ENCODE measurements at places on chromosomes 6 and 20.

GRCh38 chr6:111803371-111803770 lies 69.9 kb downstream of the FYN start:
- DNase-seq, result no peak

GRCh38 chr6:22236626-22237414 lies 60.0 kb downstream of the PRL start:
- DNase-seq, result peak; percentile 89

GRCh38 chr20:45358282-45359068 lies 4.5 kb upstream of the SYS1 start:
- DNase-seq, result no peak

DNA sequence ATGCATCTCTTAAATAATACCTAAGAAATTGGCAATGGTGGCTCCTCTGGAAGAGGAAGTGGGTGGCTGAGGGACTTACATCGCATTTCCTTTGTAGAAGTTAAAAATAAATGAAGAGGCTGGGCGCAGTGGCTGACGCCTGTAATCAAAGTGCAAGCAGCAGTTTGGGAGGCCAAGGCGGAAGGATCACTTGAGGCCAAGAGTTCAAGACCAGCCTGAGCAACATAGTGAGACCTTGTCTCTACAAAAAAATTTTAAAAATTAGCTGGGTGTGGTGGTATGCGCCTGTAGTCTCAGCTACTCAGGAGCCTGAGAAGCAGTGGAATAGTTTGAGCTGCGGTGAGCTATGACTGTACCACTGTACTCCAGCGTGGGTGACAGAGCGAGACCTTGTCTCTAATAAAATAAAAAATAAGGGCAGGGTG lies 12.2 kb upstream of the NCOA3 start:
- DNase-seq, result no peak

DNA sequence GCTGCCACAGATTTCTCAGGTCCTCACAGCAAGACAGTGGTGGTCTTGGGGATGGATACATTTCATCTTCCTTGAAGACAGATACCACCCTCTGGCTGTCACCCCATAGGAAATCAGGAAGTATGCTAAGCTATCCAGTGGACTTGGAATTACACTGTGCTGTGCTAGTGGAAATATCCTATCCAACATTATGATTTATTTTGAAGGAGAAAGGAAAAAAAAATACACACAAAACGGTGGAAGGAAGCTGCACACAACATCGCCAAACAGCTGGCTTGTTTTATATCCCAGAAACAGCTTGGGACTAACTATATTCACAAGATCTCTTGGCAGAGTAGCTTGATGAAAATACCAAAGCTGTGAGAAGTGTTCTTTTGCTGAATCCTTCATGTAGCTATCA lies 257.6 kb downstream of the LAMA2 start:
- no peak for DNase-seq

GRCh38 chr6:43386492-43386891 lies 17.0 kb upstream of the ZNF318 start:
- DNase-seq, result no peak

DNA sequence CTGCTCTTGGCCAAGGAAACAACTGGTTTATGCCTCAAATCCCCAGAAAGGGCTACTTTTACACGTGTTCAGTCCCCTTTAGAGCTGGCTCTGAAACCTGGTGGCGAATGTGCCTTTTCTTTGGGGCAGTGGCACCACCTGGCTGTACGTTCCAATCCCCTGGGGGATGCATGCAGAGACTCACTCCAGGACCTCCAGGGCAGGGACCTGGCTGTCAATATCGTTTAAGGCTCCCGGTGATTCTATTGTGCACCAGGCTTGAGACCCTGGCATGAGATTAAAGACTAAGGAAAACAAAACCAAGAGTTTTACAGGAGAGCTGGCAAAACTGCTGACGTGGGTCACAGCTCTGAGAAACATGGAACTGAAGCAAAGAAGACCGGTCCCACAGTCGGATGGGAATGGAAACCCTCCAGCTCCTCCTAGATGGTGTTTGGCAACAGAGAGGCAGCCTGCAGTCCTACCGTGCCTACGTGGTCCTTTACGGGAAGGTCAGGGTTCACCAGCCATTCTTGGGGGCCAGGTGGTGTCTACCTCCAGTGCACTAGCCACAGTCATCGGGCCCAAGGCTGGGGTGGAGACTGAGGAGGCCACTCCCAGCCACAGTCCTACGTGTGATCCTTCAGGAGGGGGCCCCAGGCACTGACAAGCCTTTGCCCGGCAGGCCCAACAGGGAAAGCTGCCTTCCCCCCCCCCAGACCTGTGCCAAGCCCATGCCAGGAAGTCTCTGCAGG lies 203.3 kb upstream of the CST7 start:
- DNase-seq, result no peak

- DNase-seq, result no peak
These were observed 71.6 kb downstream of the TFAP2A start for GRCh38 chr6:10343320-10343719.

DNA sequence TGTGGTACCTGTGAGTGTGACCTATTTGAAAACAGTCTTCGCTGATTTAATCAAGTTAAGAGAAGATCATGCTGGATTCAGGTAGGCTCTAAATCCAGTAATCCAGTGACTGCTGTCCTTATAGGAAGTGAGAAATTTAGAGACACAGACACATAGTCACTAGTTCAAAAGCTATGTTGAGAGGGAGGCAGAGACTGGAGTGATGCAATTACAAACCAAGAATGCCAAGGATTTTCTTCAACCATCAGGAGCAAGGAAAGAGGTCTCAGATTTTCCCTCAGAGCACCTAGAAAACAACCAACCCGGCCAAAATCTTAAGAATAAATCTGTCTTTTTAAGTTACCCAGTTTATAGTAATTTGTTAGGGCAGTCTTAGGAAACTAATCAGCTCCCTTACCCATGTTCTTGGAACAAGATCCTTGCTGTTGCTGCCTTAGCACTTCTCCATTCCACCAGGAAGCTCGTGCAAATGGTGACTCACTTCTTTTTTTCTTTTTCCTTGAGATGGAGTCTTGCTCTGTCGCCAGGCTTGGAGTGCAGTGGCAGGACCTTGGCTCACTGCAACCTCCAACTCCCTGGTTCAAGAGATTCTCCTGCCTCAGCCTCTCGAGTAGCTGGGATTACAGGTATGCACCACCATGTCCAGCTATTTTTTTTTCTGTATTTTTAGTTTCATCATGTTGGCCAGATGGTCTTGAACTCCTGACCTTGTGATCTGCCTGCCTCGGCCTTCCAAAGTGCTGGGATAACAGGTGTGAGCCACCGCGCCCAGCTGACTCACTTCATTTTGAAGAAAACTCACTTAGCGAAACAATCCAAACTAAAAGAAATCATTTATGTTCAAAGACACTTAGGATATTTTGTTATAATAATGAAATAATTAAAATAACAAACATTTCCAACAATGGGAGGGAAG lies 34.4 kb upstream of the ZNF184 start:
- no peak for DNase-seq

DNA sequence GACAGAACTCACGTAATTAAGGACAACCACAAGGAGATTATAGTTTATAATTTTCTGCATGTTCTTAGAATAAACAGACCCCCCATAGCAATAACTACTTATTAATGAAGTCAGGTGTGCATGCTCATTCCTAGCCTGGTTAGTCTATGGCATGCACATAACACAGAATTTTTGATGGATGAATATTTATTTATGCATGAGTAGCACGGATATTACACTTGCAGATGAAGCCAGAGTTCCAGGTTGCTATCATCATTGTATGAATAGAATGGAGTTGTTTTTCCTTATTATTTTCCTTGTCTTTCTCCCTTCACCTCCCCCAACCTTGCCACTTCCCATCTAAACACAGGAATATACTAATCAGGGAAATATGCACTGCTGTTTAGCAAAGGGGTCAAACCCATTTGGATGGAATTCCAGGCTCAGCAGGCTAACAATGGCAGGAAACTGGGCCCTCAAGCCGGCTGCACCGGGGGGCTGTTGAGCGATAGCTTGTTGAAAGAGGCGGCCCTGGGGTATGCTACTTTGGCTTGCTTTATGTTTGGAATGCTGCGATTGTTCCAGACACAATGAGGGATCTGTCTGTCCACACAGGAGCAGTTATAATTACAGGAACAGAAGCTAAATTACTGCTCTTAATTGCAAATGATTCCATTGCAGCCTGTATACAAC lies 112.6 kb downstream of the TMEM170B start:
- peak; percentile 50 for DNase-seq

- DNase-seq, result no peak
These were observed 6.0 kb upstream of the QKI start for GRCh38 chr6:163408352-163408991.

DNA sequence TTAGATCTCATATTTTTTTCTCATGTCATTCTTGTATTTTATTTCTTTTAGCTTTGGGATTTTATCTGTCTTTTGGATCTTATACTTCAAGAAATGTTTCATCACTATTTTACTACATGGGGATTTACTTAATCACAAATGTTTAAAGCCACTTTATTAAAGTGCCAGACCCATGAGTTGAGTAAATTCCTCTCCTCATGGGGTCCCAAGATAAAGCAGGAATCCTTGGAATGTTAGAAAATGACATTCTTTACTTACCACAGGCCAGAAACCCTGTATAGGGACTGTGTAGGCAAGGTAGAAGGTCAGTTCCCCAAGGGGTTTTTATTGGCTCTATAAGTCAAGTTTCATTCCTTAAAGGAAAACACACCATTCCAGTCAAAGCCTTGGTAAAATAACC lies 28.4 kb upstream of the OR2J2 start:
- DNase-seq, result no peak

DNA sequence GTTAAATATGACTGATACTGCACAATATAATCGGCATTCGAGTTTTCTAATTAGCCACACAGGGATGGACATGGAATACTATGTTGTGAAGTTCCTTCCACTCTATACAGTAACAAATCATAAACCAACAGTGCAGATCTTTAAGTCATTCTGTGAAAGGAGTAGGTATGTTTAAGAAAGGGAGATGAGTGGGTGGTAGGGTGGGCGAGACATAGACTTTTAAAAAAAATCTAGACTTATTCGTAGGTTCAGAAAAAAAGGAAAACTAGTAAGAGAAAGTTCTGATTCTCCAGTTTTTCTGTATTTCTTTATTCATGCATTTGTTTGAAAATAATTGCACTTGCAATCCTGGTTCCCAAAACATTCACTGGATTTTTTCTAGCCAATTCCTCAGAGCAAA lies 61.8 kb downstream of the SYNDIG1 start:
- DNase-seq, result no peak

DNA sequence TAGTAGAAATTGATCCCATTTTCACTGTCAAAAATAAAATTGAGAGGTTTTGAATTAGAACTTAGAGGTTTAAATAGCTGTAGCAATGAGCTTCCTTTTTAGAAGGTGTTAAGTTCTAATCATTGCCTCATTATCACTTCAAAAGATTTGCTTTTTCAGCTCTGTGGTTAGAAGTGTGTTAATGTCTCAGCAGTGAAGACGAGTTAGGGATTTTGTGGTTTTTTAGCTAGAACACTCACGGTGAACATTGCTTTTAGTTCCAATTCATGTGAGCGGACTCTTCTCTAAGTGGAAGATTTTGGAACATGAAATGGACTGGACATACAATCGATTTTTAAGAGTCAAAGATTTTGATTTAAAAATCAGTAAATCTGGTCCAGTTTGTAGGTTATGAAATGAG lies 12.7 kb upstream of the IFNGR1 start:
- DNase-seq, result no peak

DNA sequence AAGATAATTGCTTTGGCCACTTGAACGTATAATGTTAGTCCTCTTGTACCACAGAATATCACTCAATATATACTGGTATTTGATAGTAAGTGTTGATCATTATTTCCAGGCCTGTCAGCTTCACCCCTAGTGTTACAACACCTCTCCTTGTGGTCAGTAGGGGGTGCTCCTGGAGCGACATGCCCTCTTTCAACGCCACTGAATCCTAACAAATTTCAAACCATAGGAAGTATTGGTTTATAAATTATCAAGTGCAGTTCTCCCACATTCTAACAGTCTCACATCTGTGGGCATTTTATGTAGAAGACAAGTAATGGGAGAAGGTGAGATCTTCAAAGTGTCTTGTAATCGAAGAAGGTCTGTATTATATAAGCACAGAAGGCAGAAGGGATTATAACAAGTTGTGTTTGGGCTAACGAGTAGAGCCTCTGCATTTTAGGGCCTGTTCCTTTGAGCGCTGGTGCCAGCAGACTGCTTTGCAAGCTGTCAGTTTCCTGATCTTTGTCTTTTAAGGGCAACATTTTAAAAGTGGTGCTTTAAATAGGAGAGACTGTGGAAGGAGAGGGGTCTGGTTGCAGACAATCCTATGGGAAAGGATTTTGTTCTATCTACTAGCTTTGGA lies 57.1 kb upstream of the CEP162 start:
- DNase-seq, result no peak

- DNase-seq, result no peak
These were observed 32.9 kb downstream of the TRAM2 start for GRCh38 chr6:52543729-52544601.

GRCh38 chr6:156254240-156254639 lies 522.9 kb upstream of the ARID1B start:
- DNase-seq, result no peak

GRCh38 chr6:22147921-22148776 lies 148.7 kb downstream of the PRL start:
- peak; percentile 54 for DNase-seq

DNA sequence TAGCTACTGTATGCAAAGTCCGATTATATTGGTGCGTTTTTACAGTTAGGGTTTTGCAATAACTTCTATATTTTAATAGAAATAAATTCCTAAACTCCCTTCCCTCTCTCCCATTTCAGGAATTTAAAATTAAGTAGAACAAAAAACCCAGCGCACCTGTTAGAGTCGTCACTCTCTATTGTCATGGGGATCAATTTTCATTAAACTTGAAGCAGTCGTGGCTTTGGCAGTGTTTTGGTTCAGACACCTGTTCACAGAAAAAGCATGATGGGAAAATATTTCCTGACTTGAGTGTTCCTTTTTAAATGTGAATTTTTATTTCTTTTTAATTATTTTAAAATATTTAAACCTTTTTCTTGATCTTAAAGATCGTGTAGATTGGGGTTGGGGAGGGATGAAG lies 13.7 kb upstream of the PLCG1 start:
- no peak for DNase-seq

- no peak for DNase-seq
These were observed 10.0 kb downstream of the CST5 start for GRCh38 chr20:23869520-23869919.

Data from fibroblast of skin of left biceps (primary cell).